ENCODE measurements at places on chromosomes 4 and X.

DNA sequence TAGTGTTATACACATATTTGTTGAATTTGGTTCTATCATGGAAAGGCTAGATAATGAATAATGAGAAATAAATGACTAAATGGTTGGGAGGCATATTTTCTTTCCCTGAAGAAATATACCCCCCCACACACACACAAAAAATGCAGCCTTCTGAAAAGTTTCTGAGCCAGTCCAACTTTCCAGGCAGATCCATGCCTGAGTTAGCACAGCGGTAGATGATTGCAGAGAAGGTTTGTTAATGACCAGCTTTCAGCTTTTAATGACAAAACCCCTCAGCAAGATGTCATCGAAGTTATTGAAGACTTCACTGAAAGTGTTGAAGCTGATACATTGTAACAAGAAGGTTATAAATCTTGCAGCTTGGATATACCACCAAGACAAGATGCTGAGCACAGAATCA, 61.4 kb downstream of the GBA3 start:
- DNase-seq, result no peak

- DNase-seq, result no peak
Observed at GRCh38 chr4:38075370-38076152, 115.4 kb downstream of the PTTG2 start.

- DNase-seq, result no peak
Observed at GRCh38 chrX:131739823-131740222, 195.9 kb downstream of the OR13H1 start.

- no peak for DNase-seq
Observed at GRCh38 chr4:131584587-131584986, 1564.5 kb upstream of the PCDH10 start.

GRCh38 chr4:10281996-10282395, 165.4 kb upstream of the WDR1 start:
- DNase-seq, result no peak

DNA sequence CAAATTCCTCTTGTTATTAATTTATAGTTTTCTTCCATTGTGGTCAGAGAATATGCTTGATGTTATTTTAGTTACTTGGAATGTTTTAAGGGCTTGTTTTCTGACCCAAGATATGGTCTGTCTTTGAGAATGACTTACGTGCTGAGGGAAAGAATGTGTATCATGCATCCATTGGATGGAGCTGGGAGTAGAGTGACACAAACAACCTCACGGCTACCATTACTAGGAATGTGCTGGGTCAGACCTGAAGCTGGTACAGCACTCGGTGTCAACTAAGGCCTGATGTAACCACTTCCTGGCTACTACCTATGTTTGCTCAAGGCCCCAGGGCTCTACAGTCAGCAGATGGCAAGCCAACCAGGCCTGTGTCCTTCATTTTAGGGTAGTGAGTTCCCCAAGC, 257.8 kb downstream of the FAT4 start:
- DNase-seq, result no peak

DNA sequence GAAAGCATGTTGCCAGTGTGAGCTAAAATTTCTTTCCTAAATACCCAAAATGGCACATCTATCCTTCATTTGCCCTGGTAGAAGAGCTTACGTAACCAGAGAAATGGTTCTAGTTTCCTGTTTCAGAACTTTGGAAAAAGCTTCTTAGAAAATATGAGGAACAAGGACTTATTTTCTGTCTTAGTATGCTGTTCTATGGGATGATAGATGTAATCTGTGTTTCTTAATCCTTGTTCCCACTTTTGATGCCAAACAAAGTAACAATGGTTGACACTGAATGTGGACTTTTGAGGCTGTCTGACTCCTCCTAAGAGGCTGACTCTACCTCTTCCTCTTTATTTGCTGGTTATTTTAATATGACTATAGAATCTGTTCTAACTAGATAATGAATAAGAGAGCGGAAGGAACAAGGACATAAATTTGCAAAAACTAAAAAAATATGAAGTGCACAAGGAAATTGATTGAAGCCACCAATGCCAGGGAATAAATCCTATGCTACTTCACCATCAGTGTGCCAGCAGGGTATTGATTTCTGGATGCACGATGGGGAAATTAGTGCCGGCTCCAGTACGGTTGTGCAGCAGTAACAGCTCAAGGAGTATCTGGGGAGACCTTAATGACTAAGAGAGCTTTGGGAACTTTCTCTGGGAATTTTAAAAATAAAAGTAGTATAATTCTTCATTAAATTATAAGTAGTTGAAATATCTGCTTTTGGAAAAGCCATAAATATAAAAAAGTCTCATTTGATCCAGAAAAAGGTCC, 39.4 kb upstream of the TET2 start:
- DNase-seq, result no peak

DNA sequence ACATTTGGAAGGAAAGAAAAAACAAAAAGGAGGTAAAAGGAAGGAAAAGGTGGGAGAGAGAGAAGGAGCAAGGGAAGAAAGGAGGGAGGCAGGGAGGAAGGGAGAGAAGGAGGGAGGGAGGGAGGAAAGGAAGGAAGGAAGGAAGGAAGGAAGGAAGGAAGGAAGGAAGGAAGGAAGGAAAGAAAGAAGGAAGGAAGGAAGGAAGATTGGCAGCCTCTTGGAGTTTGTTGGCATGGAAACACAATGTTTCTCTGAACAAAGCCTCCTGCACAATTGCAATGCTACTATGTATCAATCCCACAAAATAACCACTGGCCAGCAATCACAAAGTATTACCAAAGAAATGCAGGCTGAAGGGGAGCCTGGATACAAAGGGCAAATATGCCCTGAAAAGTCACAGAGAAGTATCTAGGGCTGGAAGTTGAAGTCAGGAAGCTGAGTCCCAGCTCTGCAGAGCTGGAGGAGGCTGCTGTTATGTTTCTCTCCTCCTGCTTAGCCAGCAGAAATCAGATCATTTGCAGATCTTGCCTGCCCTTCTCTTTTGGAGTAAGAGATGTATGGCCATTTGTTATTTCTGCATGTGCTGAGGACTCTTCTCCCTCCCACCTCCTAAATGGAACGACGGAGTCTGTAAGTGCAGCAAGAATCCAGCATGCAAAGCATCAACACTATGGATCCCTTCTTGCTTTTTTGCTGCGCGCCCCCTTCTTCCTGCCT, 195.9 kb upstream of the LDB2 start:
- no peak for DNase-seq

DNA sequence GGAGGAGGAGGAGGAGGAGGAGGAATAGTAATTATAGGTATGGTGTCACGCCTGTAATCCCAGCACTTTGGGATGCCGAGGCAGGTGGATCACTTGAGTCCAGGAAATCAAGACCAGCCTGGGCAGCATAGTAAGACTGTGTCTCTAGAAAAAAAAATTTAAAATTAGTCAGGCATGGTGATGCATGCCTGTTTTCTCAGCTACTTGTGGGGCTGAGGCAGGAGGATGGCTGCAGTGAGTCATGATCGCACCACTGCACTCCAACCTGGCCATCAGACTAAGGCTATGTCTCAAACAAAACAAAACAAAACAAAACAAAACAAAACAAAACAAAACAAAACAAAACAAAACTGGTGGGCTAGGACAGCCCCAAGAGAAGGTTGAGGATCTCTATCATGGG, 3.0 kb downstream of the STARD8 start:
- no peak for DNase-seq

GRCh38 chrX:31350808-31351074, 278.9 kb upstream of the FTHL17 start:
- no peak for DNase-seq

- peak; percentile 99 for DNase-seq
Observed at GRCh38 chrX:154762537-154763296, at the start of gene DKC1. TSS of gene DKC1 (plus strand) at chrX:154762864. CDS start at chrX:154762966, 102 bp downstream.

DNA sequence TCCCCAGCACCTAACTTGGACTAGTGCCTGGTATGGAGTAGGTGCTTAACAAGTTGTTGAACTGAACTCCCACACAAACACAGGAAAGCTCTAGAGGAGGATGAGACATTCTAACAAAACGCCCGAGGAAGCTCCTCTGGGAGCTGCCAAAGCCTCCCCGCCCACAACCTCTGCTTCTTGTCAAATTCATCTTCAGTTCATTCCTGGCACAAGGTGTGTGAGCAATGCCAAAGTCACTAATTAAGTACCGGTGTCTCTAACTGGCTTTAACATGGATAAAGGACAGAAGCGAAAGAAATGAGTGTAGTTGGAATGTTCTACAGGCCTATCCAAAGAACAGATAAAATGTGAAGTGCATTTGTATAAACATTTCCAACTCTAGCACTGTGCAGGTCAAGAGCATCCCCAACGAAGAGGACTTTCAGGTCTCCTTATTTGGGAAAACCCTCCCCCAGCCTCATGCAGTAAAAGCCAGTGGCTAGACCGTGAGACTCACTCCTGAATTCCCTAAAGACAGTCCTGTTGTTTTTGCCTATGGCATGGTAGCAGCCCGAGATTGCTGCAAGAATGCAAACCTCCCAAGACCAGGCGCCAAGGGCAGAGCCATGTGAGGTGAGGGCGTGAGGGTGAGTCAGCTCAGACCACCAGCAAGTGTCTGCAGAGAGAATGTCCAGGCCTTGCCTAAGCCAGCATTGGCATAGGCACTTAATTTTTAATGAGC, 72.2 kb upstream of the KLF3 start:
- DNase-seq, result no peak

All from NCI-H526 (cell line).